ENCODE measurements at places on chromosomes 7 and 10.

- peak; percentile 13 for DNase-seq
Measured at GRCh38 chr7:116525298-116525912, 569 bp downstream of the CAV1 start.

GRCh38 chr7:28222636-28223035 lies 42.0 kb upstream of the JAZF1 start:
- DNase-seq, result no peak

DNA sequence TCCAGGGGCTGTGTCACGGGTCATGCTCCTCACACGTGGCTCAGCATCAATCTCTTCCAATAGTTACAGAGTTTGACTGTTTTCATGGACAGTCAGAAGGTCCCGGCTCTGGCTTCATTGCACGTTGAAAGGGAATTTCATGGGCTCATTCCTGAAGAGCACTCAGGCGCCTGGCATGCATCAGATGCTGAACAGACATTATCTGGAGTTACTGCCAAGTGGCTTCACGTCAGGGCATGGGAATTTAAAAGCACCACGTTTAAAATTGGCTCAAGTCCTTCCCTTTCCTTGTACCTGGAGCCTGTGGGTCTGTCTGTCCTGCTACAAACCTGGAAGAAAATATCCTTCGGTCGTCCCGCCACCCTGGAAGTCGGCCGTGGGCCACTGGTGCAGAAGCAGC lies 50.4 kb downstream of the CFAP46 start:
- no peak for DNase-seq

DNA sequence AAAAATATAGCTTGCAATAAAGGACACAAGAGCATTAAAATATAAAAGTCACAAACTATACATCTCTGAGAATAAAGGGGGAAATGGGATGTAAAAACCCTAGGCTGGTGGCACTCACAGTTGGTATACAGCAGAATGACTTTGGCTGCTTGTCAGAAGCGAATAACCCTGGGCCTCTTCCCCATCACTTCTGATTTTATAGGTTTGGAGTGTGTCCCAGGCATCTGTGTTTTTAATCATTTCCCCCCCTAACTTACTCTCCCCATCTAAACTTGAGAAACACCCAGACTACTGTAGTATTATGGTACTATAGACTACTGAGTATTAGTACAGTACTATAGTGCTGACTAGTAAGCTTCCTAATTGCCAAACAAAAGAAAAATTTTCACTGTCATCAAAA lies 1.8 kb upstream of the RPA3 start:
- DNase-seq, result no peak

- no peak for DNase-seq
Measured at GRCh38 chr7:74684921-74685320, 27.4 kb downstream of the GTF2I start.

- peak; percentile 71 for DNase-seq
Measured at GRCh38 chr10:132571650-132572544, 34.3 kb downstream of the INPP5A start.

DNA sequence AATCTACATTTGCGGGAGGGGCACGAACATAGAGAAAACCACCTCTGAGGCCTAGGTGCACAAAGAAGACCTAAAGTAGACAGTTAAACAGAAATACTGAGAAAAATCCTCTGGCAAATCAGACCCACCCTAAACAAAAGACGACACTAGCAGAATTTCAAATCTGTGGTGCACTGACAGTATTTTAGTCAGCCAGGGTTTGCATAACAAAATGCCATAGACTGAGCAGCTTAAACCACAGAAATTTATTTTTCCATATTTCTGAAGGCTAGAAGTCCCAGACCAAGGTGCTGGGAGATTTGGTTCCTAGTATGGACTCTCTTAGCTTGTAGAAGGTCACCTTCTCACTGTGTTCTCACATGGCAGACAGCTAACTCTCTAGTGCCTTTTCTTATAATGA lies 26.3 kb downstream of the IPMK start:
- DNase-seq, result no peak

DNA sequence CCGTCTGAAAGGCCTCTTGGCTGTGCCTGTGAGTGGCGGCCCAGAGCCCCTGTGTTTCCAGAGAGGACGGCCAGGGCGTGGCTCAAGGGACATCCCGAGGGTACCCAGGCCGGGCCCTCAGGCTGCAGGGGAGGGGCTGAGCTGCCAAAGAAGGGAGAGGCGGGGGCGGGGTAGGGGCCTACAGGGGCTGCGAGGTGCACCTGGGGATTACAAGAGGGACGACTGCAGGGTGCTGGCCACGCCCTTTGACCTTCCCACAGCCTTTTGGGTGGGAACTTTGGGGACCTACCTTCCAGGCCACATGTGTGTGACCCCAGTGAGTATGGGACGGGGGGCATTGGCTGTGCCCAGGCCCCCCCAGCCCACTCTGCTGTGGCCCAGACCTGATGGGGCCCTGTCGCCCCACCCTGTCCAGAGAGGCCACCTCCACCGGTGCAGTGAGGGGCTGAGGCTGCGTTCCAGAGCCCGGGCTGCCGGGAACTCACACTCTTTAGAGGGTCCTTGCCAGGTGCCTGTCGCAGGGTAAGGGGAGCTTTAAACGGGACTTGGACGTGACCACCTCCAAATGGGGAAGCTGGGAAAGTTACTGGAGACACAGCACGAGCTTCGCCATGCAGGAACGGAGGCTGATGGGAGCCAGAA lies 19.0 kb upstream of the NKX6-2 start:
- no peak for DNase-seq

DNA sequence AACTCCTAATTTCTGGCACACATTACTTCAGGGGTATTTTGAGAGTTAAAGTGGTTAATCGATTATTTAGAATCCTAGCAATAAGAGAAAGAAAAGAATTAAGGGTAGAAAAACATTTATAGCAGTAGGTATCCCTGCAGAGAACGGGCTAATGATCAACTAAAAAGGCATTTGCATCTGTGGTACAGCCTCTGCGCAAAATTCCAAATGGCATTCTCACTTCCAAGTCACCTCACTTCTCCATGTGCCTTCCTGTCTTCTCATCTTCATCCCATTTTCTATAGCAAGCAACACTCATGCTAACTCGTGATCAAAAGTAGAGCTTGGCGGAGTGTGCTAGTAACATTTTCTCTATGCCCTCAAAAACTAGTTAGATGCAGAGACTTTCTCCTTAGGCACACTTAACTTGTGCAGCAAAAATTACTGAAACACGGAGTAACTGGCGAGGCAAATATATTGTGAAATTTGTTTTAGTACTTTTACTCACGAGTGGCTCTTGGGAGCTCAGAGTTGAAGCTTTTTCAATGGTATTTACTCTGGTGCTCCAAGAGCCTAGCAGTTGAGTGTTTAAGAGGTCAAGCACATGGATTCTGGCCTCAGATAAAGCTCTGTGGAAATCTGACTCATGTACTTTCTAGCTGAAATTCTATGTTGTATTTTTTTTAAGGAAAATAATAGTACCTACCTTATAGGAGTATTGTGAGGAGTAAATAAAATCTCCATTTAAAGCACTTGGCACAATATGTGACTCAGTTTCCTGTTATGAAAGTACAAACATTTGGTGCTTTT lies 65.1 kb downstream of the MET start:
- no peak for DNase-seq

- no peak for DNase-seq
Measured at GRCh38 chr7:125878988-125879387, 949.4 kb upstream of the POT1 start.

DNA sequence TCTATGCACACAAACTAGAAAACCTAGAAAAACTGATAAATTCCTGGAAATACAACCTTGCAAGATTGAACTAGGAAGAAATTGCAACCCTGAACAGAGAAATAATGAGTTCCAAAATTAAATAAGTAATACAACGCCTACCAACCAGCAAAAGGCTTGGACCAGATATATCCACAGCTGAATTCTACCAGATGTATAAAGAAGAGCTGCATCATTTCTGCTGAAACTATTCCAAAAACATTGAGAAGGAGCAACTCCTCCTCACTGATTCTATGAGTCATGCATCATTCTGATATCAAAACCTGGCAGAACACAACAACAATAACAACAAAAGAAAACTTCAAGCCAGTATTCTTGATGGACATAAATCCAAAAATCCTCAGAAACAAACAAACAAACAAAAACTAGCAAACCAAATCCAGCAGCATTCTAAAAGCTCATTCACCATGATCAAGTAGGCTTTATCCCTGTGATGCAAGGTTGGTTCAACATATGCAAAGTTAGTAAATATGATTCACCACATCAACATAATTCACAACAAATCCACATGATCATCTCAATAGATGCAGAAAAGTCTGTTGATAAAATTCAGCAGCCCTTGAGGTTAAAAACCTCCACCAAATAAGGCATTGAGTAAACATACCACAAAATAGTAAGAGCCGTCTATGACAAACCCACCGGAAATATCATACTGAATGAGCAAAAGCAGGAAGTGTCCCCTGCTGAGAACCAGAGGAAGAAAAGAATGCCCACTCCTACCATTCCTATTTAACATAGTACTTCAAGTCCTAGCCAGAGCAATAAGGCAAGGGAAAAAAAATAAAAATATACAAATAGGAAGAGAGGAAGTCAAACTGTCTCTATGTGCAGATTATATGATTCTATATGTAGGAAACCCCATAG lies 98.2 kb downstream of the PCDH15 start:
- DNase-seq, result no peak

DNA sequence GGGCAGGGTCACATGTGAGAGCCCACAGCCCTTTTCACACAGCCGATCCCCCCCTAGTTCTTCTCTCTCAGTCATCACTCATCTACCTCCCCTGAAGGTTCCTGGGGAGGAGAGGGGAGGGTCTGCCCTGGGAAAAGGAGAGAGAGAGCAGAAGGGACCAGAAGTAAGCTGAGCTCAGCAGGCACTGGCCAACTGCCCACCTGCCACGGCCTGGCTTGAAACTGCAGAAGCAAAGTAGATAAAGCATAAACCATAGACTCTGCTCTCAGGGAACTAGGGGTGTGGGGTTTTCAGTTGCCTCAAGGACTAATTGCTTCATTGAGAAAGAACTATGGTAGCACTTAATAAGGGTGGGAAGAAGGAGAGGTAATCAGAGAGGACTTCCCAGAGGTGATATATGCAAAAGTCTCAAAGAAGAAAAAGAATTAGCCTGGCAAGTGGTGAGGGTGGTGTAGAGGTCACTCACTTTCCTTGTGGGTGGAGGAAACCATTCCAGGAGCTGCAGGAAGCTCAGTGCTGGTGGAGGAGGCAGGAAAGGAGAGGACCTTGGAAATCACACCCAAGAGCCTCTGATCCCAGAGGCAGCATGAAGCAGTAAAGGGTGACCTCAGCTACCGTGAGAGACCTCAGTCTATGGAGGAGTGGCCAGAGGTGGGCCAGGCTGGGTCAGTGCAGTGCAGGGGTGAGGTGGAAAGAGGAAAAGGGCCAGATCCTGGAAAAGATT lies 17.2 kb downstream of the PILRA start:
- no peak for DNase-seq

- DNase-seq, result no peak
Measured at GRCh38 chr7:137091396-137091795, 222.9 kb downstream of the CHRM2 start.

DNA sequence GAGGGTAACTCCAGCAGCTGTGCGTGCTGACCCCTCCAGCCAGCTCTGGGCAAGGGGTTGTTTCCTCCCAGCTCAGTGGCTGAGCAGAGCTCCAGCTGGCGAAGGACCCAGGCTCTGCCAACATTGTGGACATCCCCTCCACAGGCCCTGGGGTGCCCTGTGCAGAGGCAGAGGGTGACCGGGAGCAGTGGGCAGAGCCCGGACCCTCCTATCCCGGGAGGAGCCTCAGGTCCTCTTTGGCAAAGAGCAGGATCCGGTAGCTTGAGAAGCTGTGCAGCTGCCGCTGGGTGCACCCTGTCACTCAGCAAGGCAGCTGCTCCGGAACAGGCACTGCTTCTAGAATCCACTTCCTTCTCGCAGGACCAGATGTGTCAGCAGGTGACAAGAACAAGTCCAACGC lies 175.9 kb downstream of the EBF3 start:
- no peak for DNase-seq

DNA sequence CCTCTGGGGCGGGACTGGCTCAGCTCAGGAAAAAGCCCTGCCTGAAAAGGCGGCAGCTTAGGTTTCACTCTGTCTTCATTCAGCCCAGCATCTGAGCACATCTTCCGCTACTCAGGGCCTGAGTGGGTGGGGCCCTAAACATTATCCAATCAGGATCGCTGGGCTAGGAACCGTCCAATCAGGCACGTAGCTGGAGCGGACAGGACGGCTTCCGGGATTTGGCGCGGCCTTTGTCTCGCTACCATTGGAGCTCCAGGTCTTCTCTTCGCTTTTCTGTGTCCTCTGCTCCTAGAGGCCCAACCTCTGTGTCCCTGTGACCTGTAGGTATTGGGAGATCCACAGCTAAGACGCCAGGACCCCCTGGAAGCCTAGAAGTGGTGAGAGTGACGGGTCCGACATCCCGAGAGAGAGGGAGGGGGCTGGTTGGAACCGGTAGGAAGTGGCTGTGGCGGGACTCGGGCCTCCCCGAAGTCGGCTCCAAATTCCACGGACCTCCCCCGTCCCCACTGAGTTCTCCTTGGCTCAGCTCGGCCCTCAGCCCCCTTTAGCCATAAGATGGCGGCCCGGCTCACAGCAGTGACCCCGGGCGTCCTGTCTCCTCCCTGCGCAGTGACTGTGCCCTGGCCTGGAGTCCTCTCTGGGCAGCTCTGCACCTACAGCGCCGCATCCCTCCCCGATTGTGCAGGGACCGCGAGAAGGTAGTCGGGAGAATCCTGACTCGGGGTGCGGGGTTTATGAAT lies 99.1 kb downstream of the ZNF680 start:
- peak; percentile 1 for DNase-seq

GRCh38 chr10:60798031-60798430 lies 19.8 kb downstream of the CDK1 start:
- no peak for DNase-seq

- DNase-seq, result no peak
Measured at GRCh38 chr7:25926891-25927625, 224.9 kb upstream of the NFE2L3 start.

GRCh38 chr7:2520761-2521290 lies 1.3 kb downstream of the LFNG start:
- DNase-seq, result no peak

GRCh38 chr7:143892527-143893300 lies 9.3 kb downstream of the TCAF1 start:
- peak; percentile 63 for DNase-seq

GRCh38 chr10:87053111-87053510 lies 33.0 kb downstream of the FAM25A start:
- DNase-seq, result no peak

- DNase-seq, result no peak
Measured at GRCh38 chr7:100010901-100011300, 4.5 kb upstream of the ZKSCAN1 start.

- no peak for DNase-seq
Measured at GRCh38 chr10:34967335-34967880, 122.7 kb downstream of the CUL2 start.

GRCh38 chr7:142606081-142606480 lies 143.2 kb upstream of the PRSS1 start:
- DNase-seq, result no peak

- no peak for DNase-seq
Measured at GRCh38 chr10:86403183-86403797, 36.7 kb upstream of the GRID1 start.

GRCh38 chr7:129169171-129169671 lies 19.2 kb upstream of the SMO start:
- no peak for DNase-seq

Measured in CD4-positive, alpha-beta T cell treated with Interleukin-2 at 100 ng/mL for 4 hours (primary cell).